ENCODE measurements at places on chromosomes 13 and 19. TPM values are rescaled to one million over a fixed set of nuclear protein-coding genes. Genes with fewer than 3 reads are reported as not detected.

GRCh38 chr13:112995395-112996191 lies 26.6 kb downstream of the MCF2L start:
- no peak for DNase-seq

GRCh38 chr13:30829833-30830637 lies 76.0 kb upstream of the MEDAG start:
- no peak for DNase-seq

GRCh38 chr19:650121-650520 lies 10.4 kb downstream of the FGF22 start:
- no peak for DNase-seq

DNA sequence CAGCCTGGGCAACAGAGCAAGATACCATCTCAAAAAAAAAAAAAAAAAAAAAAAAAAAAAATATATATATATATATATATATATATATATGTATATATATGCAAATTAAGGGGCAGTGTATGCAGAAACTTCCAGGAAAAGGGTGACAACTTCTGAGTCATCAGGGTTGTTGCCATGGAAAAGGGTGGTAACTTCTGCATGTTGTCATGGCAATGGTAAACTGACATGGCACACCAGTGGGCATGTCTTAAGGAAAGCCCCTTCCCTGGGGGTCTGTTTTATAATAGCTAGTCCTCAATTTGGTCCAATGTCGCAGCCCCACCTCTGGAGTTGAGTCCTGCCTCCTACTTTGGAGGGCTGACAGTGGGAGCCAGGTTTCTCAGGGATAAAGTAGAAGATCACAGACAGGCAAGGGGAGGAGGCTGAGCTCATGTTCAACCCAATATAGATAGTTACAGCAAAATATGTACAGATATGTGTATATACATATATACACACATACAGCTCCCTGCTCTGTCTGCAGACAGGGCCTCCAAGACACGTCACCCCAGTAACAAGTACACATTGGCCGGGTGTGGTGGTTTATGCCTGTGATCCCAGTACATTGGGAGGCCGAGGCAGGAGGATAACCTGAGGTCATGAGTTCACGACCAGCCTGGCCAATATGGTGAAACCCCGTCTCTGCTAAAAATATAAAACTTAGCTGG lies 7.2 kb upstream of the FCHO1 start:
- no peak for DNase-seq

DNA sequence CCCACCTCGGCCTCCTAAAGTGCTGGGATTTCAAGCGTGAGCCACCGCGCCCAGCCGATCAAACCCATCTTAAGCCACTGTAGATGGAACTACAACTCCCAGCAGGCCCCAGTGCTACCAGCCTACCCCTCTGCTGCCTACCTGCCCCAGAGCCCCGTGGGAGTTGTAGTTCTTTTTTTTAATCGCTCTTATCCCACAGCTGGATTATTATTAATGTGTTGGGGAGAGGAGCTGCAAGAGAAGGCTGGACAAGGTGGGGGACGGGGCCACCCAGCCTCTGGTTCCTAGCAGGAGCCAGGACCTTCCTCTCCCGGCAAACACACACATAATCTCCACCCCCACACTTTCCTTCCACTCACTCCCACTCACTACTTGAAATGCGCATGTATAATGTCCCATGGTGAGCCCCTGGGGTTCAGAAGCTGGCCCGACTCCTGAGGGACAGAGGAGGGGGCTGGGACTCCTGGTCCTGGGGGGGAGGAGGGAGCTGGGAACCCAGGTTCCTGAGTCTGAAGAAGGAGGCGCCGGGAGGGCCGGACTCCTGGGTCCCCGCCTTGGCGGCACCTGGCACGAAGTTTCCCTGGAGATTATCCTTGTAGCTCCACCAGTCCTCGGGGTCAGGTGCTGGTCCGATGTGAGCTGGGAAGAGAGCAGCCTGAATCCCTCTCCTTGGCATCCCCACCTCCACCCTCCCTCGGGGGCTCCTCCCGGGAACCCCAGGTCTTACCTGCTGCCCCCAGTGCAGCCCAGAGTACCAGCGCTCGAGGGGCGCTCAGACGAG lies 958 bp downstream of the CA11 start:
- peak; percentile 67 for DNase-seq

- DNase-seq, result no peak
These were observed 15.9 kb upstream of the S1PR4 start for GRCh38 chr19:3162418-3163229.

DNA sequence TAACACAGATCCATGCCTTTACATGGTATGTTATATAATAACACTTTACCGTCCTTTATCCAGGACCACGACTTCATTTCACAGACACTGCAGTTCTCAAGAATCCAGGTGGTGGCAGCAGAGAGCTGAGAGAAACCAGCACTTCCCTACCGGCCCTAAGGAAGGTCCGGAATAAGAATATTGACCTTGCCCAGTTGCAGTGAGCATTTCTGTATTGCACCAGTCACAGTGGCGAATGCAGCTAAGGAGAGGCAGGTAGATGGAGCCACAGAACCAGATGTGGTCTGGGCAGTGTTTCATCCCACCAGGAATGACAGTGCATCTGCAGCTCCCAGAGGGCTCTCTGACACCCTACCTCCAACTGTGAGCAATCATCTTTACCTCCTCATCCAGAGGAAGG lies 44.6 kb downstream of the ZNF787 start:
- peak; percentile 76 for DNase-seq

The ARRDC5 gene
- total RNA-seq, result not detected

Data from neural crest cell (in vitro differentiated cells).